ENCODE measurements at places on chromosomes 16 and 17. TPM values are rescaled to one million over a fixed set of nuclear protein-coding genes. Genes with fewer than 3 reads are reported as not detected.

Gene CDC42EP4
- 172 TPM for total RNA-seq

Gene IL21R
- 0.90 TPM for total RNA-seq

Gene C16orf96
- total RNA-seq: 0.26 TPM

Gene SLC9A5
- 1.1 TPM for total RNA-seq

- no peaks in the 10 kb centered on the region for H3K36me3 ChIP-seq
- DNase-seq: no peak
- H3K4me1 ChIP-seq: peaks cover 32% of the 10 kb centered on the region
- H3K27me3 ChIP-seq: no peaks in the 10 kb centered on the region
Observed at GRCh38 chr17:4853208-4853671, 20.1 kb downstream of the MINK1 start.

- H3K36me3 ChIP-seq: peaks cover 12% of the 10 kb centered on the region
- H3K4me1 ChIP-seq: peaks cover 16% of the 10 kb centered on the region
- no peaks in the 10 kb centered on the region for H3K27me3 ChIP-seq
- H3K4me3 ChIP-seq: no peak overlapping the region
- no peak overlapping the region for H3K27ac ChIP-seq
Observed at GRCh38 chr17:29674281-29674680, 51.6 kb upstream of the CORO6 start.

DNA sequence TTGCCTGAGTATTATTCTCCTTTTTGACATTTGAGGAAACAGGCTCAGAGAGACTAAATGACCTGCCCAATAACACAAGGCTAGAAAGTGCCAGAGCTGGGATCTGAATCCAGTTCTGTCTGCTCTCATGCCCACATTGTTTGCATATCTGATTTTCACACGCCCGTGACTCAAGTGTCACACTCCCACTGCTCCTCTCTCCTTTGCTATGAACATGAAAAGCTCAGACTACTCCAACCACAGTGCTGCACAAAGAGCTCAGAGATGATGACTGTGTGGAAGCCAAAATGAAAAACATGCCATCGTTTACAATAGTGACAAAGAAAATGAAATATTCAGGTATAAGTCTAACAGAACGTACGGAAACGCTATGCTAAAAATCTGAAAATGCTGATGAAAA lies 107.9 kb downstream of the SMG6 start:
- H3K27ac ChIP-seq: no peak overlapping the region
- H3K4me3 ChIP-seq: no peak overlapping the region
- H3K36me3 ChIP-seq: no peaks in the 10 kb centered on the region

GRCh38 chr16:88523309-88524161 lies 46.7 kb upstream of the ZC3H18 start:
- DNase-seq: no peak
- H3K36me3 ChIP-seq: no peaks in the 10 kb centered on the region
- no peaks in the 10 kb centered on the region for H3K4me1 ChIP-seq
- no peak overlapping the region for H3K27ac ChIP-seq
- no peak overlapping the region for H3K4me3 ChIP-seq

GRCh38 chr17:62186841-62187240 lies 121.8 kb upstream of the MED13 start:
- no peak for DNase-seq
- H3K4me3 ChIP-seq: no peak overlapping the region
- no peaks in the 10 kb centered on the region for H3K4me1 ChIP-seq
- H3K27ac ChIP-seq: no peak overlapping the region
- no peaks in the 10 kb centered on the region for H3K36me3 ChIP-seq
- no peaks in the 10 kb centered on the region for H3K27me3 ChIP-seq

GRCh38 chr17:20086416-20087076 lies 77.4 kb downstream of the SPECC1 start:
- H3K27ac ChIP-seq: no peak overlapping the region
- H3K4me1 ChIP-seq: no peaks in the 10 kb centered on the region
- H3K36me3 ChIP-seq: no peaks in the 10 kb centered on the region
- DNase-seq: peak; percentile 38
- H3K27me3 ChIP-seq: no peaks in the 10 kb centered on the region

DNA sequence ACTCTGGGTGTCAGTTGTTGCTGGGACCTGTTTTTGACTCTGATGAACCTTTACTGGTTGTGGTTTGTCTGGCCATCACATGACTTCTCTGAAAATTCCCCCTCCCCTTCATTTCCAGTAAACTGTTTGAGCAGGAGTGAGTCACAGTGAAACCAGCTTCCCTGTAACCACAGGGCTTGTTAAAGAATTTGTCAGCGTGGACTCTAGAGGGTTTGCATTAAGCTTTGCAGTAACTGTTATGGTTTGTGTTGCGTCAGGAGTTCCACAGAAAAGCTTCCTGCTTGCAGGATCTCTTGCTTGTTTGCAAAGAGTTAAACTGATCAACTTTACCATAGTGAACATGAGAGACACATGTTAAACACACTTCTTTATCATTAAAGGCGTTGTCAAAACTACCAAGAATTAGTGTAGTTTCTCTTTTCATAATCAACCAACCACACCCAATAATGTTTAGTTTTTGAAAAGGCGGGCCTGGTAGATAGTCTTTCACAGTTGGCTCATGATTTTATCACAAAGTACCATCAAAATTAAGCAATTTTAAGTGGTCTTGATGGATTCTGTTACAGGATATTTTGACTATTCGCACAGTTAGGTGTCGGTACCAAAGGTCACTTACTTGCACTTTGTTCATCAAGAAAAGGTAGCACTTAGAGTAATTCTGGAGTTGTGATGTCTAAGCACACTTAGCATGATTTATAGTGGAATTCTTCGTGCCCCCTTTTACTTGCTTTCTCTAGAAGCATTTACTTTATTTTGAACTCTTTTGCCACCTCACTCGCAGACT lies 79.3 kb downstream of the VMP1 start:
- H3K36me3 ChIP-seq: no peaks in the 10 kb centered on the region
- H3K27ac ChIP-seq: peak overlapping the region; percentile 77
- no peak overlapping the region for H3K4me3 ChIP-seq
- H3K27me3 ChIP-seq: no peaks in the 10 kb centered on the region
- peaks cover 71% of the 10 kb centered on the region for H3K4me1 ChIP-seq
- peak; percentile 88 for DNase-seq

DNA sequence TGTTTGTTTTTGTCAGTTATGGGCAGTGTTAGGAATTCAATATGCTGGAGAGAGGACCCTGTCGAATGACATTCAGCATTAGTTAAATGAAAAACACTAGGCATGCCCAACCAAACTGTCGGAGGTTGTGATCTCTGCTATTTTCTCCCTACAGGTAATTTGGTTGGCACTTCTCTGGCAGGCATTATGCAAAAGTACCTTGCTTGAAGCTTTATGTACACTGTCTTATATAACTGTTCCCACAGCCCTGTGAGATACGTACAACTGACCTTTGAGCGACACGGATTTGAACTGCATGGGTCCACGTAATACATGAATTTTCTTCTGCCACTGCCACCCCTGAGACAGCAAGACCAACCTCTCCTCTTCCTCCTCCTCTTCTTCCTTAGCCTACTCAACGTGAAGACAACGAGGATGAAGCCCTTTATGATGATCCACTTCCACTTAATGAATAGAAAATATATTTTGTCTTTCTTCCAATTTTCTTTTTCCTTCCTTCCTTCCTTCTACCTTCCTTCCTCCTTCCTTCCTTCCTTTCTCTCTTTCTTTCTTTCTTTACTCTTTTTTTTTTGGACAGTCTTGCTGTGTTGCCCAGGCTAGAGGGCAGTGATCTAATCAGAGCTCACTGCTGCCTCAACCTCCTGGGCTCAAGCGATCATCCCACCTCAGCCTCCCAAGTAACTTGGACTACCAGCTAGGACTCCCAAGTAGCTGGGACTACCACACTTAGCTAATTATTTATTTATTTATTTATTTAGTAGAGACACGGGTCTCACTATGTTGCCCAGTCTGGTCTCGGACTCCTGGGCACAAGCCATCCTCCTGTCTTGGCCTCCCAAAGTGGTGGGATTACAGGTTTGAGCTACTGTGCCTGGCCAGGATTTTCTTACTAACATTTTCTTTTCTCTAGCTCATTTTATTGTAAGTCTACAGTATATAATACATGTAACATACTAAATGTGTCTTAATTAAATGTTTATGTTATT lies 77.3 kb downstream of the WIPI1 start:
- H3K27ac ChIP-seq: peak overlapping the region; percentile 98
- H3K4me1 ChIP-seq: peaks cover 37% of the 10 kb centered on the region
- no peaks in the 10 kb centered on the region for H3K27me3 ChIP-seq

DNA sequence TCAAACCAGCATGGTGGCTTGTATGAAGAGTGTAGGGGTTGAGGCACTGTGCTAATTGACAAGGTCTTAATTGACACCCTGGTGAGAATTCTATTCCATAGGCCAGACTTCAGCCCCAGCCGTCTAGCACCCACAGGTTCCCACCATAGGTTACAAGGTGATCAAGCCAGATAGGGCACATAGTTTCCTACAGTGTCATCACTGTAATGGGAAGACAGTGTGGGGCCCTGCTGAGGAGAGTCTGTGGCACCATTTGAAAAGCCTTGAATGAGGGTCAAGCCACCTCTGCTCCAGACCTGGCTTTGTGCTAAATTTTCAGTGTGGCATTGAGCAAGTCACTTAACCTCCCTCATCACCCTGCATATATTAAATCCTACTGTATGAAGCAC lies 36.2 kb downstream of the YPEL2 start:
- no peaks in the 10 kb centered on the region for H3K36me3 ChIP-seq
- peaks cover 85% of the 10 kb centered on the region for H3K4me1 ChIP-seq
- no peak overlapping the region for H3K4me3 ChIP-seq
- no peak for DNase-seq
- H3K27ac ChIP-seq: no peak overlapping the region
- H3K27me3 ChIP-seq: no peaks in the 10 kb centered on the region

- H3K27me3 ChIP-seq: no peaks in the 10 kb centered on the region
- no peak overlapping the region for H3K27ac ChIP-seq
- no peaks in the 10 kb centered on the region for H3K36me3 ChIP-seq
- peaks cover 14% of the 10 kb centered on the region for H3K4me1 ChIP-seq
Observed at GRCh38 chr17:80941171-80941570, 50.5 kb upstream of the CHMP6 start.

DNA sequence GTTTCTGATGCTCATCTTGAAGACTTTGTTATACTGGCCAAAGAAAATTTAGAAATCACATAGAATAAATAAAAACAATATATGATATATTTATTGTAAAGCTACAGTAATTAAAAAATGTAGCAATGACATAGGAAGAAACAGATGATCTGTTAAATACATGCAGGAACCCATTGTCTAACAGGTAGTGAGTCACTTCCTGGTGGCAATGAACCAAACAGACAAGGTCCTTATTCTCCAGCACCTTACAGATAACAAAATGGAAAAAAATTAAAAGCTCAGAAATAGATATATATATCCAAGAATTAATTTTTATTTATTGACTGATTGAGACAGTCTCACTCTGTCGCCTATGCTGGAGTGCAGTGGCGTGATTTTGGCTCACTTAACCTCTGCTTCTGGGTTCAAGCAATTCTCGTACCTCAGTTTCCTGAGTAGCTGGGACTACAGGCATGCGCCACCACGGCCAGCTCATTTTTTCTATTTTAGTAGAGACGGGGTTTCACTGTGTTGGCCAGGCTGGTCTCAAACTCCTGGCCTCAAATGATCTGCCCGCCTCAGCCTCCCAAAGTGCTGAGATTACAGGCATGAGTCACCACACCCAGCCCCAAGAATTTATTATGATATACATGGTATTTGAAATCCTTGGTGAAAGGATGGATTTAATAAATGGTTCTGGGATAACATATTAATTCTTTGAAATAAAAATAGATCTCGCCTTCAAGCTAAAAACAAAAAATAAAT lies 7.5 kb downstream of the NETO2 start:
- DNase-seq: no peak
- no peaks in the 10 kb centered on the region for H3K36me3 ChIP-seq
- no peak overlapping the region for H3K4me3 ChIP-seq
- H3K27ac ChIP-seq: no peak overlapping the region
- H3K4me1 ChIP-seq: peaks cover 12% of the 10 kb centered on the region

- H3K27ac ChIP-seq: no peak overlapping the region
- no peak for DNase-seq
- no peaks in the 10 kb centered on the region for H3K36me3 ChIP-seq
- no peaks in the 10 kb centered on the region for H3K4me1 ChIP-seq
- no peak overlapping the region for H3K4me3 ChIP-seq
Observed at GRCh38 chr17:40963838-40964237, 2.9 kb downstream of the KRT39 start.

DNA sequence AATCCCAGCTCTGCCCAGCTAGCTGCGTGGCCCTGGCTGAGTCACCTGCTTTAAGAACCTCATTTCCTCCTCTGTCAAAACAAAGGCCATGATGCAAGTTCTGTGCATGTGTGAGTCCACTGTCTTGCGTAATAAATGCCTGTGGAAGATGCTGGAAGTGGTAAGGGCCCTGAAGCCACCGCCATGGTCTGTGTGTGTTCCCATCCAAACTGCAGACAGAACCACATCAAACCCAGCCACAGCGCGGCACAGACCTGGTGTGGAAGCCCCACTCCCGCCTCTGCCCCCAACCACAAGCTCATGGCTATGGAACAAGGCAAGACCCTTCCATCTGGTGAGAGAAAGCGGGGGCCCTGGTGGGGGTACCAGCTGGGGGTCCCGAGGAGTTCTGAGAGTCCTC lies 26.0 kb downstream of the NECAB2 start:
- no peak overlapping the region for H3K27ac ChIP-seq
- no peaks in the 10 kb centered on the region for H3K27me3 ChIP-seq
- no peak overlapping the region for H3K4me3 ChIP-seq
- no peaks in the 10 kb centered on the region for H3K36me3 ChIP-seq
- H3K4me1 ChIP-seq: no peaks in the 10 kb centered on the region

GRCh38 chr17:64256913-64257807 lies 5.9 kb downstream of the TEX2 start:
- DNase-seq: no peak
- no peaks in the 10 kb centered on the region for H3K36me3 ChIP-seq
- peaks cover 25% of the 10 kb centered on the region for H3K4me1 ChIP-seq
- H3K27me3 ChIP-seq: no peaks in the 10 kb centered on the region

All from adrenal gland (tissue), 19 donors.